ENCODE measurements at places on chromosomes 6 and 20. TPM values are rescaled to one million over a fixed set of nuclear protein-coding genes. Genes with fewer than 3 reads are reported as not detected.
A peak's percentile ranks its signal among the peaks of the same experiment; 100 is the strongest.

DNA sequence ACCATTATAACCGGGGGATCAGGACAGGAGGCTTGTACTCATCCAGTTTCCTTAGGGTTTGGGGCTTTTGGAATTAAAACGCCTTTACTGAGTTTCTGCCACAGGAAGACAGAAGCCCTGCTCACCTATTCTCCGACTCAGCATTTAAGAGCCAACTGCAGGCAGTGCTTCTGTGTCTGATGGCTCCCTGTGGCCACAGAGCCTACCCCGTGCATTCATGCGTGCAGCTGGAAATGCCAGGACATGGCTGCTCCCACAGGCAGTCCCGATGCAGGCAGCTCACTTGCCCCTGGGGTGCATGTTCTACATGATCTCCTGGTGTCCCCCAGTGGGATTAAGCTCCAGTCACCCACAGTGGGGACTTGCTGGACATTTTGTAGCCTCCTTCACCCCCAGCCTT, 22.2 kb downstream of the ZNF831 start:
- H3K27ac ChIP-seq = no peak overlapping the region
- no peak overlapping the region for H3K4me3 ChIP-seq
- peaks cover 13% of the 10 kb centered on the region for H3K36me3 ChIP-seq

DNA sequence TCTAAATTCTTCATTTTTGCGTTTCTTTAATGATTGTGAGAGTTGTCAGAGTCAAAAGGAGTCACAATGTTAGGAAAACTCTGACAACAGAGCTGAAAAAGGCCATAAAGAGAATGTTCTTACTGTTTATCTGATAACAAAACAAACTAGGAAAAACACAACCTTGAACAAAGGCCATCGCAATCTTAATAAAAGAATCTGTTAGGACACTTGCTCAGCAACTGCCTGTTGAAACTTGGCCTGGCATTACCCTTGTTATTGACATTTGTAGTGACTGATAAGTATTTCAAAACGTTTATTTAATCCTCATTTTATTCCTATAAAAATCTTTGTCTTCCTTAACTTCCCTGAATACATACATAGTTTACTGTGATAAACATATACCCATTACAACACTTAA, 15.7 kb downstream of the GSTA1 start:
- no peak for DNase-seq
- H3K4me3 ChIP-seq = no peak overlapping the region
- no peaks in the 10 kb centered on the region for H3K4me1 ChIP-seq
- no peaks in the 10 kb centered on the region for H3K36me3 ChIP-seq
- H3K27ac ChIP-seq = no peak overlapping the region
- H3K27me3 ChIP-seq = peaks cover 1% of the 10 kb centered on the region

GRCh38 chr6:39432330-39433025, 110.0 kb upstream of the KCNK16 start:
- H3K27ac ChIP-seq = no peak overlapping the region
- peaks cover 3% of the 10 kb centered on the region for H3K4me1 ChIP-seq
- no peak for DNase-seq
- peaks cover 6% of the 10 kb centered on the region for H3K27me3 ChIP-seq
- no peaks in the 10 kb centered on the region for H3K36me3 ChIP-seq

DNA sequence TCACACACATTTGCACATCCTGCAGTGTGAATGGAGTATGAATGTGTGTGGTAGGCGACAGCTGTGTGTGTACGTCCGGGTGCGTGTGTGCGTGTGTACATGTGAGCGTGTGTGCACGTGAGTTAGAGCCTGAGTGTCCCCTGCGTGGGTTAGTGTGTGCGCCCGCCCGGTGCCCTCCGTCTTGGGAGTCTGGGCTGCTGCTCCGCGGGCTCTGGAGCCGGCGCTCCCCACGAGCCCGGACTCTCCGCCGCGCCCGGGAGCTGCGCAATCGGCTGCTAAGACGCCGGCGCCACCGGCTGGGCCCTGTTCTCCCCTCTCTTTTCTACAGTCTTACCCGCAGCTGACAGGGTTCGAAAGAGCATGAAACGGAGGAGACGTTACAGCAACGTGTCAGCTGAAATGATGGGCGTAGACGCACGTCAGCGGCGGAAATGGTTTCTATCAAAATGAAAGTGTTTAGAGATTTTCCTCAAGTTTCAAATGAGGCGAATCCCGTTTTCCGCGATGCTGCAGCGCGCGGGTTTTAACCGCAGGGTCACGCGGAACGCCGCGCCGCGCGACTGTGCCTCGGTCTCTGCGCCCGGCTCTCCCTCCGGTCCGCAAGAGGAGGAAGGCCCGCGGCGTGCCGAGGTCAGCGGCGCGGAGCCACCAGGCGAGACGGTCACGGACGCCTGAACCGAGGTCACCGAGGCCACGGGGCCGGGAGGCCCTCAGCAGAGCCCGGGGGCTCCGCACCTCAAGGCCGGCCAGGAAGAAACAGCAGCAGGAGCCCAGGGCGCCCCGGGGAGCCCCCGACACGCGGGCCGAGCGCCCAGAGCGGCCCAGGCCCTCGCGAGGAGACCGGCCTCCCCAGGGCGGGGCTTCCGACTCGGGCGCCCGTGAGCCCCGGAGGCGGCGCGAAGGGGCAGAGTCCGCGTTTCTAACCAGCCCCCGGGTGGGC, 95.3 kb upstream of the BHLHE23 start:
- H3K4me1 ChIP-seq = peaks cover 5% of the 10 kb centered on the region
- H3K4me3 ChIP-seq = peak overlapping the region; percentile 79
- no peaks in the 10 kb centered on the region for H3K36me3 ChIP-seq
- H3K27me3 ChIP-seq = no peaks in the 10 kb centered on the region
- peak overlapping the region; percentile 85 for H3K27ac ChIP-seq

DNA sequence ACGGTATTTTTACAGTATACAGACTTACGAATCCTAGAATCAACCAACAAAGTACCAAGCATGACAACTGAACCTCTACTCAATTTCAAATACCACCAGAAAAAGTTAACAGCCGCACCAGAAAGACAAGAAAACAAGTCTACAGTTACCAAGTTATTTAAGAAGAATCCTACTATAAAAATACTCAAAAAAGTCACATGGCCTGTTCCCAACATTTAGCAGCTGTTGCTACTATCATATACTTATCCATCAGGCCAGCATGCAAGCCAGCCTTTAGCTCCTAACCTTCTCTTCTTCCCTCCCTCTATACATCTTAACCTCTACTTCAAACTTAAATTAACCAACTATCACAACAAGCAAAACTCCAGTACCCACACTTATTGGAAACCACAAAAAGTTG, 1.9 kb downstream of the SYNCRIP start:
- peaks cover 51% of the 10 kb centered on the region for H3K4me1 ChIP-seq
- DNase-seq = no peak
- H3K27me3 ChIP-seq = no peaks in the 10 kb centered on the region
- peak overlapping the region; percentile 84 for H3K4me3 ChIP-seq
- peaks cover 58% of the 10 kb centered on the region for H3K36me3 ChIP-seq
- peak overlapping the region; percentile 93 for H3K27ac ChIP-seq

SPTLC3 gene
- 0.64 TPM for total RNA-seq

PLCB4 gene
- not detected for total RNA-seq

TRIM15 gene
- 2.2 TPM for total RNA-seq
